BJ (cell line): ENCODE measurements at places on chromosomes 7 and 10. TPM values are rescaled to one million over a fixed set of nuclear protein-coding genes. Genes with fewer than 3 reads are reported as not detected.

DNA sequence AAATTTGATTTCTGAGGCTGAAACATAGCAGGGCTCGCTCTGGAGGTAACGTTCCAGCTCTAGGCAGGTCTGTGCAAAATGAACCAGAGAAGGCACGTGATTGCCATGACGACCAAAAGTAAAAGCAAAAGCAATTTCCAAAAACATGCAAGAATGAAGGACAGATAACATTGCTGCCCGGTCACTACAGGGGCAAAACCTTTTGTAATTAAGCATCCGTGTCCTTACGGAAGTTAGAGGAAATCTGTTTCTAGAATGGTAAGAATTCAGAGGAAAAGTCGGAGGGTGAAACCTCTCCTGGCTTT is 2.9 kb downstream of the KLF6 start:
- no peak for DNase-seq

- DNase-seq, result no peak
Observed at GRCh38 chr7:112283382-112283910, 77.0 kb downstream of the ZNF277 start.

- DNase-seq, result no peak
Observed at GRCh38 chr7:68564306-68565135, 1033.8 kb upstream of the AUTS2 start.

- DNase-seq, result no peak
Observed at GRCh38 chr10:95279042-95279820, 11.6 kb downstream of the PDLIM1 start.

DNA sequence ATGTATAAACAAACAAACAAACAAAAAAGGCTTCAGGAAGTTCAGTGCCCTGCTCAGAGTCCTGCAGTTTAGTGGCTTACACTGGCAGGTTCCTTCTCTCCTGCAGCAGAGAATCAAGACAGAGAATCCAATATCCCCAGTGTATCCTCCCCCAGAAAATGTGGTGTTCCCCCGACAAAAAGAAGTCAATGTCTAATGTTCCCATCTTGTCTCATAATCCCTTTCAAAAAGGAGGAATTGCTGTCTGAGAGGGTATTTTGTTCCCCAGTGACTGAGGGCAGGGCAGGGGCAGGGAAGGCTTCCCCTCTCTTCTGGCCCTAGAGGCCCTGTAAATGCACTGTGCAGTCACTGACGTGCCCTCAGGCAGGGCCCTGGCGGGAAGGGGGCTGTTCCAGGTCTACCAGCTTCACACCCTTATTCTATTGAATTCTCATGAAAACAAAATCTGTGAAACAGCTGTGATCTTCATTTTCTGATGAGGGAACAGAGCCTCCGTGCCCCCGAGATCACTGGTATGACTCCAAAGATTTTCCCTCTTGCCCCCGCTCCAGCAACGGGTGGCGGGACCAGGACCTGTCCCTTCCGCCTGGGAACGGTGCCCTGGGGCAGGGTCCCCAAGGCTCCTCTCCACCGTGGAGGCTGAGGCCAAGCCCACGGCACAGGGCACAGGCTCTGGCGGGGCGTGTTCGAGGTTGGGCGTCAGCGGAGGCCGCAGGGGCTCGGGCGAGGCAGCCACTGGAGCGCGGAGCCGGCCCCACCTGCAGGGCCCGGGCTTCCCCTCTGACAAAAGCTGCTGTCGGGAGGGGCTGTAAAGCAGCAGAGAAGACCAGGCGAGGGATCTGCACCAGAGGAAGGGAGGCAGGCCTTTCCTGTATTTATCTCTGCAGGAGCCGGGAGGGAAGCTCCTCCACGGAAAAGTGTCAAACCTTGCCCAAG is 13.4 kb upstream of the WDFY4 start:
- no peak for DNase-seq

- DNase-seq, result no peak
Observed at GRCh38 chr7:133635541-133635940, 382.7 kb downstream of the EXOC4 start.

TET1 gene
- polyA plus RNA-seq, result 1.1 and 1.9 TPM in 2 replicates

UPK3BL2 gene
- polyA plus RNA-seq, result 6.1 and 19.5 TPM in 2 replicates
